ENCODE measurements at places on chromosomes 11 and 22.

DNA sequence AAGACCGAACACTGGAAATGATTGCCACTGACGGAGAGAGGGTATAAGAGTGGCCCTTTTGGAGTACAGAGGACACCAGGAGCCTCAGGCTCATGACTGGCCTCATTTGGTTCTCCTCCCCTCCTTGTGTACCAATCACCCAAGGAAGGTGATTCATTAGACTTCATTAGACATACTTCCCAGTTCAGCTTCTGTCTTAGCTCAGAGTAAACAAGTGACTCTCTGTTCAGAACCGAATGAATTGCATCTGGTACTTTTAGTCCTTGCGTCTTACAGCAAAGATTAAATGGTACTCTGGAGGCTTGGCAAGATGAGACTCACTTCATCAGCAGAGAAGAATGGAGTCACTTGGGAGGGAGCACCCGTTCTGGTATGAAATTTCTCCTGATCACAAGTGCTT, 75.2 kb downstream of the ZNRF3 start:
- no peak for DNase-seq

DNA sequence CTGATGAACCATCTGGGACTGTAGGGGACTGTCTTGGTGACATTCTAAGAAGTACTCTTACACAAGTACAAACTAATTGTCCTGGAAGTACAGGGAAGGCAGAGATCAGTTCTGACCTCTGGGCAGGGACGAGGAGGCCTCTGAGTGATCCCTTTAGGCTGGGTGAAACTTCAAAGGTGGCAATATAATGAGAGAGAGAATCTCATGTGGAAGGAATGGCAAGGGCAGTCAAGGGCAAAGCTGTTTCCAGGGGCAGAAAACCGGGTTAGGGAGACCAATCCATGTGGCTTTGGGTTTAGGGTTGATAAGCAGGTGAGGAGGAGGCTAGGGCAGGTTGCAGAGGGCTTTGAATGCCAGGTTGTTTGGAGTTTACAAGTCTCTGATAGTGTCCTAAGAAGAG, 21.3 kb upstream of the MYH9 start:
- no peak for DNase-seq

DNA sequence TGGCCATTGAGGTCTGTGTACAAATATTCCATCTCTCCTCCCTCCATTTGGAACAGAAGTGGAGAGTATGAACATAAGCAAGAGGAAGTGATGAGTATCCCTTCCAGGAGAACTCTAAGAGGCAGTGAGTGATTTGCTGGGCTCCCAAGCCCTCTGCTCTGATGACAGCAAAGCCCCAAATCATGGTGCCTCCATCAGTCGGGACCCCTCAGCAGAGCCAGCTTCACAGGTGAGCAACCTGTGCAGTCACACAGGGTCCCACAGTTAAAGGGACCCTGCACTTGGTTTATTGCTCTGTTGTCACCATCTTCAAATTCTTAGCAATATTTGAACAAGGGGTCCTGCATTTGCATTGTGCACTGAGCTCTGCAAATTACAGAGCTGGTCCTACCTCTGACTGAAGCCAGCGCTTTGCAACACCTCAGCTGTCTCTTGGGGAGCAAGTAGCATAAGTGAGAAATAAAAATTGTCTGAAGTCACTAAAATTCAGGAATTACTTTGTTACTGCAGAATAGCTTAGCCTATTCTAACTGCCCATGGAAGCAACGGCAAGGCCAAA, 466.4 kb downstream of the MN1 start:
- DNase-seq: no peak

GRCh38 chr11:34481307-34481706, 32.3 kb downstream of the ELF5 start:
- DNase-seq: no peak

Data from stimulated activated CD8-positive, alpha-beta memory T cell treated with anti-CD3 and anti-CD28 coated beads, Interleukin-7, amount 100 ng/mL, for 1 hour (primary cell).